Breast epithelium (tissue), 4 donors: ENCODE measurements at places on chromosomes 11 and 22.
A peak's percentile ranks its signal among the peaks of the same experiment; 100 is the strongest.

DNA sequence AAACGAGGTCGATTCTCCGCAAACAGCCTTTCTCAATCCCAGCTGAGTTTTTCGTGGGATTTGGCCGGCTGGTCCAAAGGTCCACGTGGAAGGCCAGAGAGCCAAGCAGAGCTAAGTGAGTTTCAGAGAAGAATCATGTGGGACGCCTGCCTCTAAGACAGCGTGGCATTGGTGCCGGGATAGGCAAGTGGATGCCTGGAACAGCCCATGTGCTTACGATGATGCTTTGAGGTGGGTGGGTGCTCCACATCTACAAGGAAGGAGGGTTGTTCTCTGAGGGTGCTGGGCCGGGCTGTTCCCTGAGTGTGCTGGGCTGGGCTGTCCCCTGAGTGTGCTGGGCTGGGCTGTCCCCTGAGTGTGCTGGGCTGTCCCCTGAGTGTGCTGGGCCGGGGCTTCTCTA lies 41.4 kb downstream of the MUC2 start:
- DNase-seq = no peak

- DNase-seq = no peak
Measured at GRCh38 chr11:792535-792821, 2.6 kb upstream of the CEND1 start.

DNA sequence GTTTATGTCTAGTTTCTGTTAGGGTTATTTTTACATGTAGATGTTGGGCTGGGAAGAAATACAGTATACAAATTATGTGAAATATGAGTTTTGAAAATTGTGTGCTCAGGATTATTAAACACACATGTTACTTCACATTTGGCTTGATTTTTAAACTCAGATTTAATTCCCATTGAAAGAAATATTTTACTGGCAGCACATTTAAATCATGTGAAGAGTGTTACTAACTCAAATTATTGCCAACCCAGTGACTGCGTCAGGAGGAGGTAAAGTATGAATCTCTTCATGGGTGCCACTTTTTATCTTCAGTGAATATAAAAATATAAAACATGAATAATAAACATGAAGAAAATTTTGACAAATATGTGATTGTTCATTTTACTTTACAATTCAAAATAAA lies 457.5 kb upstream of the CCDC179 start:
- DNase-seq = no peak

- no peak for DNase-seq
Measured at GRCh38 chr11:124717421-124717785, 22.3 kb upstream of the NRGN start.

DNA sequence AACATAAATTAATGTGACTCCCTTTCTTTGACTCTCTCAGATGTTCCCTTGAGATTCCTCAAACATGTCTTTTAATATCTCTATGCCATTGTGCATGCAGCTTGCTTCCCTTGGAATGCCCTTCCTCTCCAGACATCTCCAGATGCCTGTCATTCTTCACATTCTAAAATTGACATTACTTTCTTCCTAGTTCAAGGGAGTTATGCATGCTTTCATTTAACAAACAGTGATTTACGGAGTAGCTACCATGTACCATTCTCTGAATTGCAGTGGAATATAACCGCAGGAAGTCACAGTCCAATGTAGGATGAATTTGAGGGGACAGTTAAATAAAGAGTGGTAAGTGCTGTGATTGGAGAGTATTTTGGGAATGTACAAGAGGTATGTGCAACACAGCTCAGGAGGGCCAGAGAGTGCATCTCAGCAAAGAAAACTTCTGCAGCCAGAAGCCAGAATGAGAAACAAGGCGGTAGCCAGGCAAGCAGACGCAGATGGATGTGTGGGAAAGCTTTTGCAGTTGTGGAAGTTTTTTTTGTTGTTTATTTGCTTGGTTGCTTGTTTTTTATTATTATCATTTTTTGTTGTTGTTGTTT lies 18.7 kb downstream of the MMP10 start:
- DNase-seq = no peak

- DNase-seq = no peak
Measured at GRCh38 chr11:86275493-86276370, 26.3 kb upstream of the HIKESHI start.

- DNase-seq = no peak
Measured at GRCh38 chr11:7577291-7578190, 63.7 kb downstream of the PPFIBP2 start.

DNA sequence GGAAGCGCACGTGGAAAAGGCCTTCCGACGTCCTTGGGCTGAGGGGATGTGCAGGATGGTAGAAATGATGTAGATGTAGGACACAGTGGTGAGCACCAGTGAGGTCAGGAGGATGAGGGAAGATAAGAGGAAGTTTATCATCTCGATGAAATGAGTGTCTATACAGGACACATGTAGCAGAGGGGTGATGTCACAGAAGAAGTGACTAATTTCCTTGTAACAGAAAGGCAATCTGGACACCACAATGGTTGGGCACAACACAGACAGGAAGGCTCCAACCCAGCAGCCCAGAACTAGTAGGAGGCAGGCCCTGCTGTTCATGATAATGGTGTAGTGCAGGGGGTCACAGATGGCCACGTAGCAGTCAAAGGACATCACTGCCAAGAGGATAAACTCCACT lies 35.0 kb upstream of the OR6M1 start:
- no peak for DNase-seq

- no peak for DNase-seq
Measured at GRCh38 chr22:40855979-40856512, 393 bp downstream of the ST13 start.

- peak; percentile 59 for DNase-seq
Measured at GRCh38 chr11:17906436-17906835, 106.4 kb downstream of the SERGEF start.

DNA sequence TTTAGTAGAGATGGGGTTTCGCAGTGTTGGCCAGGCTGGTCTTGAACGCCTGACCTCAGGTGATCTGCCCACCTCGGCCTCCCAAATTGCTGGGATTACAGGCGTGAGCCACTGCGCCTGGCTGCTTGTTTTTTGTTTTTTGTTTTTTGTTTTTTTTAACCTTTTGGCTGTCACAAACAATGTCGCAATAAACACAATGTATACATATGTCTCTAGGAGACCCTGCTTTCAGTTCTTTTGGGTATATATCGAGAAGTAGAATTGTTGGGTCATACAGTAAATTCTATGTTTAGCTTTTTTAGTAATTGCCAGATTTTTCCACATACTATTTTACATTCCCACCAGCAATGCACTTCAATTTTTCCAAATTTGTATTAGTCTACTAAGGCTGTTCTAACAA lies 28.0 kb downstream of the RBX1 start:
- DNase-seq = no peak

GRCh38 chr11:2166091-2166851 lies 5.3 kb upstream of the INS start:
- DNase-seq = no peak

- no peak for DNase-seq
Measured at GRCh38 chr11:130433357-130433756, 4.9 kb upstream of the ADAMTS8 start.

DNA sequence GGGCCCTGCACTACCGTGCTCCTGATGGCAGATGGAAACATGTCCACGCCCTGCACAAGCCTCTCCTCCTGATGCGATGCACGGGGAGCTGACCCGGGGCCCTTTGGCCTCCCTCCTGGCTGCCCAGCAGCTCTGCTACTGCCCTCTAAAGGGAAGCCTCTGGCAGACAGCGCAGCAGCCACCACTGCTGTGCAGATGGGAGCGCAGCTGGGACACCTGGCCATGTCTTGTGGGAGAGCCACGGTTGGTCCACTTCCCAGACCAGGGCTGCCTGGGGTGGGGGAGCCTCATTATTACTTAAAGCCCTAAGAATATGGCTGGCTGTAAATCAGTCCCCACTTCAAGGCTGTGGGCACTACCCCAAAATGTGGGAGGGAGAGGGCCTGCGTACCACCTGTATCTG lies 38.3 kb downstream of the TBX1 start:
- DNase-seq = no peak

DNA sequence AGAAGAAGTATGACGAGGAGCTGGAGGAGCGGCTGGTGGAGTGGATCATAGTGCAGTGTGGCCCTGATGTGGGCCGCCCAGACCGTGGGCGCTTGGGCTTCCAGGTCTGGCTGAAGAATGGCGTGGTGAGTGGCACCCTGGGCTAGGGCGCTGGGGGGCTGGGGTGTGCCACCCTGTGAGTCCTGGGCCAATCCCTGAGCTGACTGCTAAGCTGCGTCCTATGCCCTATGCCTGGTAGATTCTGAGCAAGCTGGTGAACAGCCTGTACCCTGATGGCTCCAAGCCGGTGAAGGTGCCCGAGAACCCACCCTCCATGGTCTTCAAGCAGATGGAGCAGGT lies 3.9 kb downstream of the TAGLN start:
- DNase-seq = no peak
